H1 (cell line): ENCODE measurements at places on chromosomes 7 and 10. TPM values are rescaled to one million over a fixed set of nuclear protein-coding genes. Genes with fewer than 3 reads are reported as not detected.

JCAD gene
- polyA plus RNA-seq, result 0.56 and 0.75 TPM in 2 replicates

TEX36 gene
- polyA plus RNA-seq, result not detected in 2 replicates

DNA sequence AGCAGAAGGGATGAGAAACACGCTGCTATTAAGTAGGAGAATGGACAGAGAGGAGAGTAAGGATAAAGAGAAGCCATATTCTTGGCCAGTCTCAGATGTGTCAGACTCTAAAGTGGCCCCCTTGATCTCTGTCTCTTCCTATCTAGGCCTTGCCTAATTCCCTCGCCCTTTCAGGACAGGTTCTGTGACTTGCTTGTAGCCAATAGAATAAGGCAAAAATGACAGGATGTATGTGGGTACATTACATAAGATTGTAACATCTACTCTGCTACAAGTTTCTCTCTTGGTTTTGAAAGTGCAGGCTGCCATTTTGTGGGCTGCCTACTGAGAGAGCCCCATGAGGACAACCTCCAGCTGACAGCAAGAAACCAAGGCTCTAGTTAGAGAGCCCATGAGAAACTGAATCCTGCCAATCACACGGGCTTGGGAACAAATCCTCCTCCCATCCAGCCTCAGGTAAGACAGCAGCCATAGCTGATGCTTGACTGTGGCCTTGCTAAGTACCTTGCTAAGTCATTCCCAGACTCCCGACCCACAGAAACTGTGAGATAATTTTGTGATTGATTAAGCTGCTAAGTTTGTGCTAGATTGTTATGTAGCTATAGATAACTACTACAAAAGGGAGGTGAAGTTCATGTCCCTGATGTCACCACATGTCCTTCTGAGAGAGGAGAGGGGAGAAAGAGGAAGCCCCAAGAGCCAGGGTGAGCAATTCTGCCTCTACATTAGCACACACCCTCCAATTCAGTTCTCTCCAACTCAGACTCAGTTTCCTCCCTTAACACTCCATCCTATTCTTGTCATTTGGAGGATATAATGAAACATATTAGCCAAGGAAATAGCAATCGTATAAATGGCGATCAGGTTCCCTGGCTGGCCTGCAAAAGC lies 185.5 kb downstream of the SGMS1 start:
- H3K4me3 ChIP-seq, result no peak overlapping the region
- no peaks in the 10 kb centered on the region for H3K36me3 ChIP-seq
- H3K27me3 ChIP-seq, result no peaks in the 10 kb centered on the region
- DNase-seq, result no peak
- H3K27ac ChIP-seq, result no peak overlapping the region

DNA sequence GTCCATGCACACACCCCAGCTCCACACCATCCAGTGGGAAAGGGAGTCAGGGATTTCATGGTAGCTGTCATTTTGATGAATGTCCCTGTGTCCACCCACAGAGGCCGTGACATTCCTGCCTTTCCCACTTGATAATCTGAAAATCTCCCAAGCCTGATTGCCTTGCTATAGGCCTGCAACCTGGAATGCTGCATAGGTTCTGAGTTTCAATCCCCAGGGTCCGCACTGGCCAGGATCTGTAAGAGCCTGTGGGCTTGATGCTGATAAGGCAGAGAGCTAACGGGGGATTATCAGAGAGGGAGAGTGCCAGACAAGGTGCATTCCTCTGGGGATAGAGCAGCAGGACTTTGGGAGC lies 57.5 kb downstream of the RBM20 start:
- no peaks in the 10 kb centered on the region for H3K27me3 ChIP-seq
- H3K4me3 ChIP-seq, result no peak overlapping the region
- DNase-seq, result no peak
- H3K27ac ChIP-seq, result no peak overlapping the region
- no peaks in the 10 kb centered on the region for H3K36me3 ChIP-seq

DNA sequence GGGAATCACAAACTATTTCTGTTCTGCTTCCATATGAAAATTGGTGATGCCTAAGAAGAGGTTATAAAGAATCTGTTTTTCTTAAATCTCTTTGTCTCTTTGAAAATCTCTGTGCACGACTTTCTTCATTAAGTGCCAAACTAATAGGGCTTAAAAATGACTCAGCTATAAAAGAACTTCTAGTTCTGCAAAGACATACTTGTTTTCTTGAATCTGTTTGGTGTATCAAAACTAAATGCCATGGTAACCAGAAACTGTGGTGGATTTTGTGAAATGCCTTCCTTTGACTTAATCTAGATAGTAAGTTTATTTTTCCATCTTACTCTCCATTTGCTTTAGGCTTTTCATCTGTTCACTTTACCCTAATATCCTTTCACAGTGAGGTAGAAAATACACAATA lies 417.8 kb downstream of the PARD3 start:
- H3K27ac ChIP-seq, result no peak overlapping the region
- no peaks in the 10 kb centered on the region for H3K4me1 ChIP-seq
- H3K36me3 ChIP-seq, result no peaks in the 10 kb centered on the region
- no peak for DNase-seq
- H3K27me3 ChIP-seq, result no peaks in the 10 kb centered on the region

NOS3 gene
- polyA plus RNA-seq, result 16.2 and 20.9 TPM in 2 replicates

RSPH10B2 gene
- polyA plus RNA-seq, result 0.14 and 0.20 TPM in 2 replicates
